GM03348 (cell line): ENCODE measurements at places on chromosomes 7 and 10.

DNA sequence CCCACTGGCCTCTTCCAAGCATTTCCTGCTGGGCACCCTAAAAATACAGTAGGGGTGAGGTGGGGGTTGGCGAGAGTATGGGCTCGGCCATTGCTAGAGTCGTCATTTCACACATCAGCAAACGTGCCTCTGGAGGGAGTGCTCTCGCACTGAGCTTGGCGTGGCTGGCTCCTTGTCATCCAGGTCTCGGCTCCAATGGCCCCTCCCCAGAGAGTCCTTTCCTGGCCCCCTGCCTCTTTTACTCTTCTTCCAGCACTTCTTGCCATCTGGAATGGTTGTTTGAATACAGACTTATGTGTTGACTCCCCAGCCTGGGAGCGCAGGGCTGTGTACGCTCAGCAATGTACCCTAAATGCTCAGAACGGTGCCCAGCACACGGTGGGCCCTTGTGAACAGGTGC, 18.8 kb downstream of the UNC5B start:
- no peak for DNase-seq

DNA sequence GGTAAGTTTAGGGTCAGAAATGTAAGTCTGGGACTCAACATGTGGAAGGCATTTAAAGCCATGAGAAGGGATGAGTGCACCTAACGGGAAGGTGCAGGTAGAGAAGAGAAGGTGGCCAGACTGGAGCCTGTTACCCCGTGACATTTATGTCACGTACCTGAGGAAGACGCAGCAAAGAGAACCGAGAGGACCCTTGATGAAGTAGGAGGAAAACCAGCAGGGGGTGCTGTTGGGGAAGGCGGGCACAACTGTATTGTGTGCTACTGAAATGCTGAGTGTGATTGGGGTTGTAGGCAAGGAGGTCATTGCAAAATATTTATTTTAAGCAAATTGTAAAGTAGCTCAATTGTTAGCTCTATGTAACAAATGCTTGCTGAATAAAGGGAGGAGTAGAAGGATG, 338.2 kb upstream of the PRKCQ start:
- DNase-seq = no peak

GRCh38 chr7:2792856-2793487, 51.1 kb downstream of the GNA12 start:
- no peak for DNase-seq

- no peak for DNase-seq
Measured at GRCh38 chr10:11600280-11600679, 11.2 kb downstream of the USP6NL start.
